Motor neuron (in vitro differentiated cells): ENCODE measurements at places on chromosomes 12 and 14. TPM values are rescaled to one million over a fixed set of nuclear protein-coding genes. Genes with fewer than 3 reads are reported as not detected.

DNA sequence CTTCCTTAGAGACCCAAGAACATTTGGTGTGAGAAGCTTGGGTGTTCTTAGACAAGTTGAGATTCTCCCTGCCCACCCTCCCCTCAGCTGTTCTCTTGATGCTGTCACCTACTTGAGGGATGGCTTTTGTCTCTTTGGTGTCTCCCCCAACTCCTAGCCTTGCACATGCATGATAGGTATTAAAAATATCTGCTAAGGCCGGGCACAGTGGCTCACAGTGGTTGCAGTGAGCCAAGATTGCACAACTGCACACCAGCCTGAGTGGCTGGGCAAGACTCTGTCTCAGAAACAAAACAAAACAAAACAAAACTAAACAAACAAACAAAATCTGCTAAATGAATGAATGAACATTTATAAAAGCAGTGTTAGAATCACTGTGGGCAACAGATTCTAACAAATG is 261.1 kb downstream of the AKAP6 start:
- ATAC-seq: no peak

GRCh38 chr14:97311411-97311810 is 514.2 kb downstream of the VRK1 start:
- no peak for ATAC-seq

DNA sequence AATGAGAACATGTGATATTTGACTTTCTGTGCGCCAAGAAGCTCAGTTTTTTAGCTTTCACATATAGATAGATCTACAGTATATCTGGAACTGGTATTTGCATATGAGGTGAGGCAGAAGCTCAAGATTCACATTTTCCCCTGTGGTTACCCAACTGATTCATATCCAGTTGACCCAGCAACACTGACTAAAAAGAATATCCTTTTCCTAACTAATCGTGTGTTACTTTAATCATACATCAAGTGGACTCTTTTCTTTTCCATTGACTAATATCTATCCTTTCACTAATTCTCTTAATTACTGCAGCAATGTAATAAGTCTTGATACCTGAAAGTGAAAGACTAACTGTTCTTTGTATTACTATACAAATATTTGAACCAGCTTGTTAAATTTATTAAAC is 236.1 kb downstream of the AEBP2 start:
- no peak for ATAC-seq

DNA sequence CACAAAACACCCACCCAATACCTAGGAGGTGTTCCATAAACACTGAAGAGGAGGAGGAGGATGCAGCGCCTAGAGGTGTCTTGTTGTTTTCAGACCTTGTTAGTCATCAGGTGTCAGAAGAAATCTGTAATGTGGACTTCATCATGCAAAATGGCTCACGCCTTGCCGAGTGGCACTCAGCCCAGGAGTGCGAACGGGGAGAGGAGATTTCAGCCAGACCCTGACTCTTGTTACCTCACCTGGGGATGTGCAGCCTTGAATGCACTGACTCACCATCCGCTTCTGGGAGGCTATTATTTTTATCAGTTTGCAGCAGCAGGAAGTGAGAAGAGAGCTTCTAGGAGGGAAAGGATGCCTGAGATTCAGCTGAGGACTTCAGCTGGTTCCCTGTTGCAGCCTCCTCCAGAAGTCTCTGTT is 48.2 kb upstream of the PLXNC1 start:
- ATAC-seq: no peak

GRCh38 chr12:47754881-47755280 is 3.8 kb downstream of the RAPGEF3 start:
- ATAC-seq: no peak

DNA sequence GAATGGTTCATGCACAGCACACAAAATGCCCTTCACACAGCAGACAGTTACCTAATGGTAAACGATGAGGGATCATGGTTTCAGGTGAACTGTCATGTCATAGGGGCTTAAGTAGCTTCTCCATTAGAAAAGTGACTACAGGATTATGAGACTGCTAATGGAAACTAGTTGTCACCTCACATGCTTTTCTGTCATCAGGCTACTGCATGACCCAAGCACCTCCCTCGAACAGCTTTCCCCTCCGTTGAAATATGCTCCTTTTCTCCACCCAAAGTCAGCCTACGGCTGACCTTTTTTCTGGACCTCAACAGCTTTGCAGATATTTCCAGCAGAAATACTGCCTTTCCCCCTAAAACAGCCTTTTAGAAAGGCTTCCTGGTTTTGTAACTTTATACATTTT is 467.3 kb downstream of the EGLN3 start:
- ATAC-seq: peak; percentile 67

DNA sequence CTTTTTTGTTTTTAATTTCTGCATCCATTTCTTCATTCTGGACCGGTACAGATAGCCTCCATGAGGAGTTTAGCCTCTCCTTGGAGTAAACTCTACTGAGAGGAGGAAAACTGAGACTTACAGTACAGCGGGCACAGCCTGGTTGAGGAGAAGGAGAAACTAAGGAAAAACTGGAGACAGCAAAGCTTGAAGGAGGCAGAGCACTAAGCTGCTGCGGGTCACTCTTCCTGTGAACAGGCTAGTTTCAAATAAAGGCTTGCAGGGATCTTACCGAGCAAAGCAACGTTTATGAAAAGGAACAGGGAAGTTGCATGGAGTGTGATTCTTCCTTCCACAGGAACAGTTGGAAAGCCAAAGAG is 348 bp upstream of the SSTR1 start:
- peak; percentile 1 for ATAC-seq

DNA sequence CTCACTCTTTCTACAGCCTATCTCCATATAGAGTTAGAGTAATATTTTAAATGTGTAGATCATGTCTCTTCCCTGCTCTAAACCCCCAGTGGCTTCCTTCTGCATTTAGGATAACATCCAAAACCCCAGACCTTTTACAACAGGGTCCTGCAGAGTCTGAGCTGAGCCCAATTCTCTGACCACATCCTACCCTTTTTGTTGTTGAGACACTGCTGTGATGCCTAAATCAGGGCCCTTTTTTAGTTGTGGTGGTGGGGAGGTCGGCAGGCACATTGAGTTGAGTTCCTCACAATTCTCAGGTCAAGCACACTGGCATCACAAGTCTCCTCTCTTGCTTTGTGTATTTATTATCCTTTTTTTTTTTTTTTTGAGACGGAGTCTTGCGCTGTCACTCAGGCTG is 1.8 kb upstream of the DDX47 start:
- no peak for ATAC-seq

- ATAC-seq: no peak
Measured at GRCh38 chr12:76881142-76881541, 2.3 kb upstream of the CSRP2 start.

DNA sequence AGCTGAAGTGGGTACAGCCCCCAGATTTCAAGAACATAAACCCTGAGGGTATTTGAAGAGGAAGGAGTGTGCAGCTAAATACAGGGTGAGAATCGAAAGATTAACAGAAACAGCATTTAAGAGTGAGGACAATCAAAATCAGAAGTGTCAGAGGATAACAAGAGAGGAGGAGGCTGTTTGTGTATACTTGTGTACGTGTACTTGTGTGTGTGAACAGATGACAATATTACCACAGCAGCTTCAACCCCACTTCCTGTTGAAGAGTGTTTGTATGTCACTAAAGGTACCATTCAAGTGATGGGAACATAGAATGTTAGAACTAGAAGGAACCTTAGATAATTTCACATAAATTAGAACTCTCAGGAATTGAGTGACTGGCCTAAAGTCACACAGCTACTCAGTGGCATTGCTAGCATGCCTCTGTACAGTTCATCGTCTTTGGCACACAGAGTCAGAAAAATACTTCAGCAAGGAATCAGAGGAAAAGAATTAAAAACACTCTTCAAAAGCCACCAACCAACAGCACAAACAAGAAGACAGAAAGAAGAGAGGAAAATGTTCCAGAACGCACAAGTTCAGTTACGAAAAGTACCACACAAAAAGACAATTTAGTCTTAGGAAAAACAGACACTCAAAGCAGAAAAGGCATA is 164.3 kb upstream of the BCL2L14 start:
- no peak for ATAC-seq

EGLN3 gene
- 5.6 and 7.4 TPM in 2 replicates for total RNA-seq

HOXC13 gene
- total RNA-seq: 4.7 and 5.4 TPM in 2 replicates
